ENCODE measurements at places on chromosomes 12 and 14.
A peak's percentile ranks its signal among the peaks of the same experiment; 100 is the strongest.

DNA sequence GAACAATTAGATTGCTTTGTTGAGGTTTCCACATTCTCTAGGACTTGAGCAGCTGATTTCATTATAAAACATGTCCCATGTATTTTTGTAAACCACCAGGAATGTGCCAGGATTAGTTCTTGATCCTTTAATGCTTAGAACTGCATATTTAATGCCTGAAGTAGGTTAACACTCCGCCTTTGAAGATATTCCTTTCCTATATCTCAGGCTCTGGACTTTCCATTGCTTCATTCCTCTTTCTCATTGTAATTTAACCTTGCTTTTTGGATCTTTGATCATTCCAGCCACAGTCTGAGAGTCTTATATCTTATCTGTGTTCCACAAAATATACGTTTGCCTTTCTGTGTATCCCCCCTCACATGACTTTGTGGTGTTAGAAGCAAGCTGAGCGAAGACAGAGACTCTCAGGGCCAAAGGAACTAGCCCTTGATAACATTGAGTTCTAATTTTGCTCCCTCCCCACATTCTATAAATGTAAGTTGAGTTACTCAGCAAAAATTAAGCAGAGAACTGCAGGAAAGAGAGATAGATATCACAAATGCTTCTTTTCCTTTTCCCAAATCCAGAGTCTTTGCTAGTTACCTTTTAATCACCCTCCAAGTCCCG, 2.4 kb upstream of the CLEC1B start:
- peak; percentile 58 for DNase-seq

DNA sequence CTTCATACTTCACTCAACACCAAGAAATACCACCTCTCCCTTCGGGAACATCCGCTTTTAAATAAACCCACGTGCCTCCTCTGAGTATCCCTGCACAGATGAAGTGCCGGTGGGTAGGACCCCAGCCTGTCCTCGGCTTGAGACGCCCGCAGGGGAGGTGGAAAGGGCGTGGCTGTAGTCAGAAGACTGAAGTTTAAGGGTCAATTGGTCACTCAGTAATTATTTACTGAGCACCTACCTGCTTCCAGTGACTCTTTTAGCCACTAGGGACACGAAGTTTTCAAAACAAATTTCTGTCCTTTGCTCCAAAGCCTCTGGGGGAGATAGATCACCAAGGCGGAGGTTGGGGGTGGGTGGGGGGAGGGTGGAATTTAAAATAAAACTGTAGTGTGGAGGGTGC, 309.4 kb downstream of the VRK1 start:
- no peak for DNase-seq

DNA sequence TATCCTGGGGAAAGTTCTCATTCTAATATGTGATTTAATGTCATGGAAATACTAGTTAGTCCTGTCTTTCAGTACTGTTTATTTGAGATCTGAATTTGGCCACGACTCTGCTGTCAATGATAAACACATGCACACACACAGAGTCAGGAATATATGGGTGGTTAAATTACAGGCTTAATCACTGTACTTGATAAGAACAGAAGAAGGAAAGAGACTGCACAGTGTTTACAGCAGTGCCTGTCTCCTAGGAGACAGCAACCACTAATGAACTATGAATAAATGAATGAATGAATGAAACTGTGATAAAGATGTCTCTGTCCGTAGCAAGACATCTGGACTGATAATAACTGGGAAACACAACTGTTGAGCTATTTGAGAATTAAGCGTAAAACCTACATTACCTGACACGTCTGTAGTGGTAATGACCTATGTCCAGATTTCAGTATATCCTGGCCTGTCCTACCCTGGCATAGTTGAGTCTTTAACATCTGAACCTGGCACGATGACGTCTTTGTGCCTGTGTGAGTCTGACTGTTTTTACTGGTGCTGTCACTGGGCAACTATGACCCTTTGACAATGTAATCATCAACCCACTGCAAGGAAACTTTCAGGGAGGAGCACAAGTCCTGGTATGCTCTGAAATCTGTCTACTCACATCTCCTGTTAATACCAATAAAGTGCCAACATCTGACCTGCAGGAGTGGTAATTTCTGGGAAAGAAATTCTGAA, 524.6 kb downstream of the TMEM132D start:
- DNase-seq: no peak

DNA sequence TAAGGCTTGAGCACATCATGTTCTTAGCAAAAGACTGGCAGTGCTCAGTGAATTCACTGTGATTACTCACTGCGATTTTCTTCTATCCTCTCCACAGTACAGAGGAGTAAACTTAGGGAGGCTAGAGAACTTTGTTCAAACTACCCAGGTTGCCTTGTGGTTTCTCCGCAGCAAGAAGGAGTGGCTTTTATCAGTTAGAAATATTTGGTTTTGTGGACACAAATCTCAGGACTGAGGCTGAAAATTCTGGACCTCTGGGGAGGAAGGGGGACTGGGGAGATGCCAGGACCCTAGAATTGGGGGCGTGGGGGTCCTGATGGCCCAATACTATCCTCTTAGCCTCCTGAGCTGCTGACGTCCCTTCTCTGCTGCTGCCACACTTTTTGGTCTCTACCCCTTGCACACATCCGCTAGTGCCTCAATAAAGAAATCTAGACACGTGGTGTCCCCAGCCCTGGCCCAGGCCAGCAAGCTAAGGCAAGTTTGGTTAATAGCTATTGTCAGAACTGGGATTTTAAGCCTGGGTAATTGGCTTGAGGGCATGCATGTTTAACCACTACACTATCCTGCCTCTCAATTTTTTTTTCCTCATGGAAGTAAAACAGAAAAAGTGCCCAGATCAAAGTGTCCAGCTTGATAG, 842 bp downstream of the OAS2 start:
- DNase-seq: no peak

DNA sequence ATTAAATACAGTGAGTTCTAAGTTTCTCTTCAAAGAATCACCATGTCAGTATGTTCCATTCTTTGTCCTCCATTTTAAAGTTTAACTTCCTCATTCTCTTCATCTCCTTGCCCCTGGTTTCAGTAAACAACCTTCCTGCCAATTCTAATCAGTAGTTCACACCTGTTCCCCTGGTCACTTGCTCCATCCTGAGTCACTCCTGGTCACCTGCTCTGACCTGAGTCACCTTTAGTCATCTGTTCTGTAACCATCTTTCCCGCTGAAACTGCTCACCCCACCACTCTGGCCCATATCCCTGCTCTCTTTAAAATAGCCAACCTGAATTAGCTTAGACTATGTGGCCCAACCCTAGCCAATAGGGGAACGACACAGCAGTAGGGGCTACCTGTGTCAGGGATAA, 1447.4 kb upstream of the TMEM132C start:
- no peak for DNase-seq

DNA sequence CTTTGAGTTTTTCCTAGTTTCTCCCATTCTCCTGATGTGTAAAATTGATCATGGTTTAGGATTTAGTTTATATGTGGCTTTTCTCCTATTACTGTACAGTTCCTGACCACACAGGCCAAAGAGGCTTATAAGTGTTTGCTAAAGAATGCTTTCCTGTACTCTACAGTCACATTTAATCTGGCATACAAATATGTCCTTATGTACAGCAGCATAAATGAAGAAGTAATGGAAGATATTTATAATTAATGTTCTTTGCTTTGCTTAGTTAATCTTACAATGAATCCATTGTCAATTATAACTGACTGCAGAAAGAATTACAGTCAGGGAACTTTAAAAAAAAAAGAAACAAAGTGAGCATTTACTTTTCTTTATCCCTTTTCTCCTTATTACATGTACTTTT, 293.9 kb downstream of the KCNC2 start:
- DNase-seq: no peak

DNA sequence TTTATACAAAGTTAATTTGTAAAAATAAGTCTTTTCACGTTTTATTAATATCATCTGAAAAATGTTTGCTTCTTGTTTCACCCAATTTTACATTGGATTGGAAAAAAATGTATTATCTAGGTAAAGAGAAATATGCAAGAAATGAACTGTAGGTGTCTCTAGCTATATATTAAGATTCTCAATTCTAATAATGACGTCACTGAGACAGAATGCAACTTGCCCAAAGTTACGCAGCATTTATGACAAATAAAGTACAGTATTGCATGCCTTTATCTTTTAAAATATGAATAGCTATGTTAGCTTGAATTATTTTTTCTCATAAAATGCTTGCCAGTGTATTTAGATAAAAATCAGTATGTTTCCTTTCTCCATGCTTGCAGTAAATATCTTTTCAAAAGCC, 728.8 kb downstream of the RERGL start:
- no peak for DNase-seq

GRCh38 chr12:1498199-1498740, 96.1 kb downstream of the FBXL14 start:
- no peak for DNase-seq

GRCh38 chr14:80996049-80996901, 40.9 kb downstream of the TSHR start:
- peak; percentile 92 for DNase-seq

GRCh38 chr14:63909984-63910383, 57.2 kb downstream of the SYNE2 start:
- no peak for DNase-seq

DNA sequence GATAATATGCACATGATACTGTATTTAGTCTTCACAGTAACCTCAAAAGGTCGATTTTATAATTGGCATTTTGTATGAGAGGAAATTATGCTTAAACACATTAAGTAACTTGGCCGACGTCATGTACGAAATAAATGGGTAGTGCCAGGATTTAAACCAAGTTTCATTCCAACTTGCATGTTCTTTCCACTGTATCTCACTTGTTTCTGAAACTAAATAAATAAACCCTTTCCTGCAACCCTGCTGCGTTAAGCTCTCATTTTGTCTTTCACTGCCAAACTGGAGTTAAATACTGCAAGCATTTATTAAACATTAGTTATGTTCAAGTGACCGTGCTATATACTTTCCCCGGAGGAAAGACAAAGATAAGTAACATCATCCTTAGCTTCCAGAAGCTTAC, 293.9 kb upstream of the PRKD1 start:
- no peak for DNase-seq

- DNase-seq: no peak
Observed at GRCh38 chr12:28652239-28652638, 462.0 kb downstream of the CCDC91 start.

- DNase-seq: no peak
Observed at GRCh38 chr12:72499244-72499643, 227.1 kb downstream of the TRHDE start.

DNA sequence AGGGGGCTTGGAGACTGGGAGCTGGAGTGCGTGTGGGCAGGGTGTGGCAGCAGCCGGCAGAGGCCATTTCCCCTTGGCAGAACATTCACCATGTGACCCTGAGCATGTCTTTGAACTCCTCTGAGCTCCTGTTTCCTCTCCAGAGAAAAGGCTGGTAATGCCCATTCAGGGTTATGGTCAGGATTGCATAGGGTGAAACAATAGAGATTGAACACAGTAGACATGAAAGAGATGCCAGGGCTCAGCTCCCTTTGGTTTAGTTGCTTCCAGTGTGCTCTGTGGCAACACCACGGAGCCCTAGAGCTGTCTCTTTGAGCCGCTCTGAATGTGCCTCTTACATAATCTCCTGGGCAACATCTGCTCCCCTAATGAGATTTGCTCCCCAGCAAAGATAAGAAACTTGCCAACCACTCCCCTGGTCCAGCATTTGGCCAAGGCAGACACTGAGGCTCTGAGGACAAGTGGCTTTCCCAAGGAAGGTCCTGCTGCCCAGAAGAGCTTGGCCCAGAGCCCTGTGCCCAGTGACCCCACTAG, 4.6 kb downstream of the IFI27 start:
- DNase-seq: peak; percentile 79

GRCh38 chr14:54440476-54440872, 700 bp downstream of the CNIH1 start:
- peak; percentile 17 for DNase-seq

DNA sequence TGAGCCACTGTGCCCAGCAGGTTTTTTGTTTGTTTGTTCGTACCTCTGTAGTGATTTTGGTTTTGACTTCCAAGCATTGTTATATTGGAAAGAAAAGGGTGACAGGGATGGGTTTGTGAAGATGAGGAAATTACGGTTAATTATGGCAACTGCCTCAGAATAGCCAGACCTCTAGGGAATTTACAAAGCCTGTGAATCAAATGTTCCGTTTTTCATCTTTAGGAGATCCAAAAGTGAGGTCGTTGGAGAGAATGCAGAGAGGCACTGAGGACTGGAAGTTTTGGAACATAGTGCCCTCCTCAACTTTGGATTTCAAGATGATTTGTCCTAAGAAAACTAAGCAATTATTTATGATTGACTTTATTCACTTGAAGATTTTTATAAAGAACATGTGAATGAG, 54.5 kb upstream of the EVL start:
- DNase-seq: no peak

- no peak for DNase-seq
Observed at GRCh38 chr12:94488463-94488862, 28.8 kb upstream of the CEP83 start.

Measured in hematopoietic multipotent progenitor cell treated with erythropoietin and hydrocortisone succinate and interleukin-3 and kit ligand, for 6 days (in vitro differentiated cells).